Hematopoietic multipotent progenitor cell treated with erythropoietin and hydrocortisone succinate and interleukin-3 and kit ligand, for 6 days (in vitro differentiated cells): ENCODE measurements at places on chromosomes 3 and 15.

DNA sequence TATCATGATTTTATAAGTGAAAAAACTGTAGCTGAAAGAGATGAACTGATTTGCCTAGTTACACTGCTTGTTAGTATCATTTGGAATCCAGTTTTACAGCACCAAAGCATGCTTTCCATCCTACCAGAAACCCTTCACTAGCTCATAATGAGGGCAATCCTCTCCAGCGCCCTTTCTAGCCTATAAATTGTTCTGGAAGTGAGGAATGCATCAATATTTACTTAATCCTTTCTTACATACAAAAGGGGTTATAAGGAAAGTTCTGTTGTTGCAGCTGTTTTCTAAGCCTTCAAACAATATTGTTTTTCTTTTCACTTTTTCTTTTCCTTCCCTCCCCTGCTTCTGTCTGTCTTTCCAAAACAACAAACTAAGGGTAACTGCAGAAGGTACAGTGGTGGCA, 11.0 kb upstream of the PCCB start:
- DNase-seq: no peak

GRCh38 chr15:68389936-68390817, 41.8 kb downstream of the ITGA11 start:
- DNase-seq: peak; percentile 30

DNA sequence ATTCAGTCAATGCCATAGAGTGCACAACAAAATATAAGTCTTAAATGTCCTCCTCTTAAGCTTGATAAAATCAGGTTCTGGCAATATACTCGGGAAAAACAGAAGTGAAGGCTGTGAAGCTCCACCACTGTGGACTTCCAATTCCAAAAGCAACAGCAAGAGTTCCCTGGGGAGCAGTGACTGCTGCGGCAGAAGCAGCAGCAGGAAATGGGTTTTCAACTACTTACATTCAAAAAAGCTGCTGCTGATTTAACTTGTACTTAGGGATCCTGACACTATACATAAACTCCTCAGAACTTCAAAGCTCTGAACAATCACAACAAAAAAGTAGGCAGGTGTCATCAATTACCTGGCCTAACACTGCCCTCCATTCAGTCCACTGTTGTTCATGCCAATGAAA, 4.7 kb downstream of the CEP152 start:
- DNase-seq: no peak

- DNase-seq: no peak
Measured at GRCh38 chr3:37138816-37139215, 35.6 kb downstream of the LRRFIP2 start.

DNA sequence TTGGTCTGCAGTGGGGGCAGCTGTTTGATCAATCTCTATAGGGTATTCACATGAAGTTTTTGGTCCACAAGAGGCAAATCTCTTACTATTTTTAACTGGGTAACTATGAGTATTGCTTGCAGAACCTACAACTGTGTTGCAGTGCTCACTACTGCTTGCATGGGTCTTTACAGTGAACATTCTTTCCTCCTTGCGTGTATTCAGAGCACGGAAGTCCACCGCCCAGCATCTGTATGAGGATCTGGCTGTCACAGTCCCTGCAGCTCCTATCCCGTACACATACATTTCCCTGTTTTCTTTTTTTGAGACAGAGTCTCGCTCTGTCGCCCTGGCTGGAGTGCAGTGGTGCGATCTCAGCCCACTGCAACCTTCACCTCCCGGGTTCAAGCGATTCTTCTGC, 449.9 kb downstream of the FGF12 start:
- DNase-seq: no peak

GRCh38 chr3:55455915-55456314, 31.2 kb downstream of the WNT5A start:
- DNase-seq: no peak

GRCh38 chr3:31752305-31753049, 219.8 kb downstream of the STT3B start:
- DNase-seq: no peak

- no peak for DNase-seq
Measured at GRCh38 chr3:185874119-185874518, 49.3 kb upstream of the IGF2BP2 start.

DNA sequence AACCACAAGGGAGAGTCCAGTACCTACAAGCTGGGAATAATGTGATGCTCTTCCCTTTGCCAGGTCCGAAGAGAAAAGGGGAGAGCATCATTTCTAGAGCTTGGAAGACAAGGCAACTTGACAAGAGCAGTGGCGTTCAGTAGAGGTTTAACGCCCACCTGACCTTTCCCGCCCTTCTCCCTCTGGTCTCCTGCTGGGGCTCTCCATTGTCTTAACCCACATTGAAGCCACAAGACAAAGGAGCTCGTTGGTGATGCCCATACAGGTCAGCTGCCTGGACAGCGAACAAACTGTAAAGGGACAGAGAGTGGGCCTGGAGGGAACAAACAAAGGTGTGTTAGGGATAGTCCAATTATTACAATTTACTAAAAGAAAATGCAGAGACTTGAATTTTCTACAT, 13.1 kb upstream of the DUT start:
- no peak for DNase-seq

- no peak for DNase-seq
Measured at GRCh38 chr3:189863031-189863430, 231.8 kb downstream of the TP63 start.

- peak; percentile 4 for DNase-seq
Measured at GRCh38 chr15:29208352-29208751, 61.3 kb downstream of the NSMCE3 start.

DNA sequence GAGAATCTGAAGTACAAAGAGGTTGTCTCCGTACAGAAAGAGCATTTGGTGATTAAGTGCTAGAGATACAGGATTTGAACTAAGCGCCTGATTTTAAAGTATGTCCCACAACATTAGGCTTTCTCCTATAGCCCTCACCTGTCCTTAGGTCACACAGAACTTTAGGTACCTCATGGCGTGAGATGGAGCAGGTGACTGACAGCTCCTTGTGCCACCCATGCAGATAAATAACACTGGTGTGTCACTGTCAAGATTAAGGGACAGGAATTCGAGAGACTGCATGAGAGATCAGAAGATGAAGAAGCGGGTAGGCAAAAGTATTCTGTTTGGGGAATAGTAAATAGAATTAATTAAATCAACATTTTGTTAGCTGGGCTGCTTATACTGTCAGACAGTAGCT, 1.1 kb downstream of the BLM start:
- DNase-seq: peak; percentile 28

DNA sequence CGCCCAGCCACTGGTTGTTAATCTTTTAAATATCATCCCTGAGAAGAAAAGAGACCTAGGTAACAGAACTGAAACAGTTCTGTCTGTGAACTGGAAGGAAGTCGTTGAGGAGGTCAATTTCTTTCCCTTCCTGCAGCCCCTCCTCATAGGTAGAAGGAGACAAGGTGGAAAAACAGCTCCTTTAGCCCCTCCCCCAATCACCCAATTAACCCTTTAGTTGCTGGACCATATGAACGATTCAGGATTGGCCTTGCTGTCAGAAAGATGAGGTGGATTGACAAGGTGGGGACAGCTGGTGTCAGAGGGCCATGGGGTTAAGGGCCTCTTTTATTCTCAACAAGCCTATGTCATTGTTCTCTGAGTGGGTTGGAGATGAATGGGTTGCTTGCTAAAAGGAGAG, 36.0 kb upstream of the ZNF445 start:
- no peak for DNase-seq

- no peak for DNase-seq
Measured at GRCh38 chr3:42419563-42419962, 9.2 kb upstream of the LYZL4 start.
